ENCODE measurements at places on chromosomes 5 and 9.

- DNase-seq: no peak
Measured at GRCh38 chr5:62690421-62690820, 111.8 kb downstream of the LRRC70 start.

- no peak for DNase-seq
Measured at GRCh38 chr5:1445689-1446601, 705 bp upstream of the SLC6A3 start.

DNA sequence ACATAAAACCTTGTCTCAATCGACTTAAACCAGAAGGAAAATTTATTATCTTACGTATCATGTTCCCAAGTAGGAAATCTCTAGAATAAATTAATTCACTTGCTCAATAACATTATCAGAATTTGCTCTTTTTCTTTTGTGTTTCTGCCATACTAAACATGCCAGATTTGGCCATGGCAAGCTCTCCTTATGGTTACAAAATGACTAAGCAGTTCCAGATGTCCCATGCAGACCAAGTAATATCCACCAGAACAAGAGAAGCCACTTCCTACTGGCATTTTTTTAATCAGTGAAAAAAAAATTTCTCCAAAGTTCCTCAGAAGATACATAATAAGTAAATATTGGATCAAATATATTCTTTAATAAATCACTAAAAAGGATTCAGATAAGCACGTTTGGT lies 25.2 kb upstream of the ADAMTS6 start:
- DNase-seq: no peak

- no peak for DNase-seq
Measured at GRCh38 chr5:13640270-13640669, 304.2 kb downstream of the DNAH5 start.

- no peak for DNase-seq
Measured at GRCh38 chr5:13569090-13569715, 375.3 kb downstream of the DNAH5 start.

DNA sequence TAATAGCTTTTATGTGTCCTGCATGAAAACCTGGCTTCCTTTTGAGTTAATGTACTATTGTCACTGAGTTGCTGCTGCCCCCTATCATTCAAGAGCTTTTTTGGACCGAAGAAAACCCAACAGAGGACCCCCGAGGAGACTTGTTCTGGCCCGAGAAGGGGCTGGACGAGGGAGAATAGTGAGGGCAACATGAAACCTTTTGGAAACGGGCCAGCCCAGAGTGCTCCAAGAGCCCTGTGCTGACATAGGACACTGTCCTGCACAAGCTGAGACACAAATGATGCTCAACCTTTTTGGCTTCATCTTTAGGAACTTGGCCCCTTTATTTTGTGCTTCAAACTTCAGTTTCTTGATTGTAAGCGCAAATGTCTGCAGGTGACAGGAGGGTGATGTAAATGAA lies 4.0 kb upstream of the GADD45G start:
- no peak for DNase-seq

DNA sequence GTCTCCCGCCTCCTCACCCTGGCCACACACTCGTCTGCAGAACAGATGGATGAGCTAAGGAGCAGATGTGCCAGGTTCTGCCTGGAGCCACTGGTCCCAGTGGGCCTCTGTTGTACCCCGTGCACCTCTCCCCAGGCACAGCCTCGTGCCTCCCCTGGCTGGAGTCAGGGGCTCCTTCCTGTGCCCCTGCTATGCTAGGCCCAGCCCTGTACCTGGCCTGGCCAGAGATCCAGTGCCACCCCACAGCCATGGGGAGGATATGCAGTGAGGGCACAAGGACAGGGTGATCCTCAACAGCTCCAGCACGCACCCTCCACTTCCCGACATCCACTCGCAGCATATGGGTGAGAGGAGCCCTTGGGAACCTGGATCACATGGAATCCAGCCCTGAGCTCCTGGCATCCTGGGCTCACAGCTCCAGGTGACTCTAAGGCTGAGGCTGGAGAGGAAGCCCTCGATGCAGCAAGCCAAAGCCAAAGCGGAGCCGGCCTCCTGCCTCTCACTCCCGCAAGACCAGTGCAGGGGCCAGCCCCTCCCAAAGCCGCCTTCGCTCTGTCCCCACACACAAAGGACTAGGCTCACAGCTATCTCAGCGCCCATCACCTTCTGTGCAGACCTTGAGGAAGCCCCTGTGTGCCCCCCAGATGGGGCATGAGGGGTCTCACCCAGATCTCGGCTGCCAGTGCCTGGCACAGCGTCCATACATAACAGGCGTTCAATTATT lies 23.7 kb upstream of the ADAMTS2 start:
- no peak for DNase-seq

- no peak for DNase-seq
Measured at GRCh38 chr9:87889065-87889881, 6.6 kb downstream of the SPATA31E1 start.

DNA sequence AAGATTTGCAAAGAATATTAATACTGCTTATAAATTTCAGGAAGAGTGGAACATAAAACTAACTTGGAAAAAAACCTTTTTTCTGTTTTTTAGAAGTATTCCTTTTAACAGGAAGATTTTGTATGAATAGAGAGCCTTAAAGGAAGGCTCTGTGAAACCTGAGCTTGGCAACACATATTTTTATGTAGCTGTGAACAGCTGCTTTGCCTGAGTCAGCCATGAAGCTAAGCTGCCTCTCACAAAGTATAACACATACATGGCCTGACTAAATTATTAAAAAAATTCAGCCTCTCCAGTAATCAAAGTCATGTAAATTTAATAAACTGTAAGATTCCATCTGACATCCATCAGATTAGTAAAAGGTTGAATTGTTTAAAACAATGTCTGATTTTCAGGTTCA lies 547.5 kb downstream of the ELAVL2 start:
- no peak for DNase-seq

GRCh38 chr9:4538621-4539020 lies 48.4 kb downstream of the SLC1A1 start:
- no peak for DNase-seq

- no peak for DNase-seq
Measured at GRCh38 chr9:121651295-121652020, at the start of gene DAB2IP. Gene DAB2IP, plus strand, starts transcription at chr9:121651634. Its CDS starts 142 bp downstream, at chr9:121651776.

DNA sequence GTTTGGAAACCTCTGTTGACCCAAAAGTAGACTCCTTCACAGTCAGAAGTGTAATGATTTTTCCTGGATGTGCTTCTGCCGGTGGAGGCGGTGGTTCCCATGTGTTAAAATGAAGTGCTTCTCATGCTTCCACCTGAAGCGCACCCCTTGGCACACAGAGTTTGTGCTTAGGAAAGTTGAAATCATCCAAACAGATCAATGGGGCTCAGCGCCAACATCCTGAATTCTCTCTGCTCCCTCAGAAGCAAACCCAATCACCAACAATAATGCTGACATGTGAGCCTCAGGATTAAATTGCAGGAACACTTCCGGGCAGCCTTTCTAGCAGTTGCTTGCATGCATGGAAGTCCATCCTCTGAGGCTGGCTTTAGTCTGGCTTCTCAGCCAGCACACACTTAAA lies 71.0 kb downstream of the MED10 start:
- no peak for DNase-seq

DNA sequence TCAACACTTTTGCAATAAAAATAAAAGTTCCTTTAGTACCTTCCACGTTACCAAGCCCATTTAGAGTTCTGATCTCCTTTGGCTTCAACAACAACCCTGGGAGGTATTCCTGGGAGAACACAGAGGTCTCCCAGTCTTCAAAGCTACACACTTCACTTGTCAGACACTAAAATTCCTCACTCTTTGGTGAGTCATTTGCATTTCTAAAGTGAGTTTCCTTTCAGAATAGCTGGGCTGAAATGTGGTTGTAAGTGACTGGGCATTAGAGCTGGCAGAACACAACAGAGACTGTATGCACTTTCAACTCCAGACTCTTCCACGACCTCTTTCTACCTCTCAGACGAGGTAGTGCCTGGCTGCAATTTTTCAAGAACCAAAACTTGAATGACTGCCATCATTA lies 11.5 kb upstream of the F2RL1 start:
- peak; percentile 51 for DNase-seq

- DNase-seq: no peak
Measured at GRCh38 chr5:107518616-107519015, 152.1 kb downstream of the EFNA5 start.

DNA sequence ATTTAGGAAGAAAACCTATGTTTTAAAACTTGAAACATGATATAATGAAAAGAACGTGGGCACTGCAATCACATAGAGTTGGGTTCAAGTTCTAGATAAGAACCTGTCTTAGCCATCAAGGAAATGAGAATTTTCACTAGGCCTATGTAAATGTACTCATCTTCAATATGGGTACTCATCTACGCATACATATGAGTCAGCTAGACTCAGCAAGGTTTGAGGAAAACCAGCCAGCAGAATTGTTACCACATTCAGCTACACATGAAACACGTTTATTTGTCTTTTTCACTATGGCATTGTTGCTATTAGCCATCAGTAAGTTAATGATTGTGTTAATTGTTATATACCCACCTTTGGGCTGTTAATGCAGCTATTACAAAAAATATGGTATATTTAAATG lies 146.3 kb downstream of the CHSY3 start:
- DNase-seq: no peak

DNA sequence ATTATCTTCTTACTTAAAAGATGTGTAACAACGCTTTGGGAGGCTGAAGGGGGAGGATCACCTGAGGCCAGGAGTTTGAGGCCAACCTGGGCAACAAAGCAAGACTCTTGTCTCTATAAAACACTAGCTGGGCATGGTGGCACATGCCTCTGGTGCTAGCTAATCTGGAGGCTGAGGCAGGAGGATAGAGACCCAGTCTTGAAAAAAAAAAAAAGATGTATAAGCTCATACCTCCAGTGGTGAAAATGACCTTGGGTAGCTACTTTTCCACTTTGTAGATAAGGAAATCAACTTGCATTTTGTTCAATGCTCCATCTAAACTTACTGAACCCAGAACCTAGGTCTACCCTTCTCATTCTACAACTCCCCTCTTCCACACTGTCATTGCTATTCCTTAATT lies 16.6 kb downstream of the ARRDC3 start:
- DNase-seq: no peak

DNA sequence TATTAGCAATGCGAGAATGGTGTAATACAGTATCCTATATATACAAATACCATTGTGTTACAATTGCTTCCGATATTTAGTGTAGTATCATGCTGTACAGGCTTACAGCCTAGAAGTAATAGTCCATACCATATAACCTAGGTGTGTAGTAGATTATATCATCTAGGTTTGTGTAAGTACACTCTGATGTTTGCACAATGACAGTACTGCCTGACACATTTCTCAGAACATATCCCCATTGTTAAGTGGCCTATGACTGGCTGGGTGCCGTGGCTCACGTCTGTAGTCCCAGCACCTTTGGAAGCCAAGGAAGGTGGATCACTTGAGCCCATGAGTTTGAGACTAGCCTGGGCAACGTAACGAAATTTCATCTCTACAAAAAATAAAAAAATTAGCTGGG lies 124.6 kb downstream of the PAM start:
- DNase-seq: no peak

DNA sequence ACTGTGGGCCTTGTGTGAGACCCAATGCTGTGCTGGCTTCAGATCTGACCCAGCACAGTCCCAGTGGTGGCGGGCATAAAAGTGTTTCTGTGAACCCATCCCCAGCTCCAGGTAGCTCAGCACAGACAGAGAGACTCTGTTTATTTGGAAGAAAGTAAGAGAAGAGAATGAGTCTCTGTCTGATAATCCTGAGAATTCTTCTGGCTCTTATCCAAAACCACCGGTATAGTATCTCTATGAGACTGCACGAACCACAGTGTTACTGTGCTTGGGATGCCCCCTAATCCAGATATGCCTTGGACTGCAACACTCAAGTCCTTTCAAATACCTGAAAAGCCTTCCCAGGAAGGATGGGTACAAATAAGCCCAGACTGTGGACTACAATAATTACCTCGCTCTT lies 1660.8 kb upstream of the ACO1 start:
- DNase-seq: no peak

GRCh38 chr9:80085668-80086067 lies 513.9 kb downstream of the TLE4 start:
- no peak for DNase-seq

- DNase-seq: no peak
Measured at GRCh38 chr9:124770359-124771020, 621 bp downstream of the NR6A1 start.
